ENCODE measurements at places on chromosomes 5 and 9.

- DNase-seq = no peak
These were observed 93.2 kb downstream of the FSTL4 start for GRCh38 chr5:133519191-133519590.

- no peak for DNase-seq
These were observed 127.1 kb upstream of the SAP30L start for GRCh38 chr5:154318691-154319090.

GRCh38 chr9:38713426-38713825 is 6.5 kb downstream of the FAM240B start:
- no peak for DNase-seq

DNA sequence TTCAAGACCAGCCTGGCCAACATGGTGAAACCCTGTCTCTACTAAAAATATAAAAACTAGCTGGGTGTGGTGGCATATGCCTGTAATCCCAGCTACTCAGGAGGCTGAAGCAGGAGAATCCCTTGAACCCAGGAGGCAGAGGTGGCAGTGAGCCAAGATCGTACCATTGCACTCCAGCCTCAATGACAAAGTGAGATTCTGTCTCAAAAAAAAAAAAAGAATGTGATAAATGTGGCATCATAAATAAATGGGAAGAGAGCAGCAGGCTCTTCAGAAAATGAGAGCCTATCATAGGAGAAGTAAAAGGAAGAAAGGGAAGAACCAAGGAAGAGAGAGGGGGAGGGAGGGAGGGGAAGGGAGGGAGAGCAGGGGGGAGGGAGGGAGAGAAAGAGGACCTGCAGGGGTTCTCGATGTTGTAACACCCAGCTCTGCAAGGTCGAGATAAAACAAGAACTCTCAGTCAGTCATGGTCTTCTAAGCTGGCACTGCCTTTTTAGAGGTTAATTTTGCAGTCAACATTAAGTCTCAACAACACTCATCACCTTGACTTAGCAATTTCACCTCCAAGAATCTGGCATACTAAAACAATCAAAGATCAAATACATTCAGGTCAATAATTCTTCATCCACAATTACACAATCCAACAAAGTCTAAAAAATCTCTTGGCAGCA is 68.7 kb upstream of the SIMC1 start:
- DNase-seq = no peak

DNA sequence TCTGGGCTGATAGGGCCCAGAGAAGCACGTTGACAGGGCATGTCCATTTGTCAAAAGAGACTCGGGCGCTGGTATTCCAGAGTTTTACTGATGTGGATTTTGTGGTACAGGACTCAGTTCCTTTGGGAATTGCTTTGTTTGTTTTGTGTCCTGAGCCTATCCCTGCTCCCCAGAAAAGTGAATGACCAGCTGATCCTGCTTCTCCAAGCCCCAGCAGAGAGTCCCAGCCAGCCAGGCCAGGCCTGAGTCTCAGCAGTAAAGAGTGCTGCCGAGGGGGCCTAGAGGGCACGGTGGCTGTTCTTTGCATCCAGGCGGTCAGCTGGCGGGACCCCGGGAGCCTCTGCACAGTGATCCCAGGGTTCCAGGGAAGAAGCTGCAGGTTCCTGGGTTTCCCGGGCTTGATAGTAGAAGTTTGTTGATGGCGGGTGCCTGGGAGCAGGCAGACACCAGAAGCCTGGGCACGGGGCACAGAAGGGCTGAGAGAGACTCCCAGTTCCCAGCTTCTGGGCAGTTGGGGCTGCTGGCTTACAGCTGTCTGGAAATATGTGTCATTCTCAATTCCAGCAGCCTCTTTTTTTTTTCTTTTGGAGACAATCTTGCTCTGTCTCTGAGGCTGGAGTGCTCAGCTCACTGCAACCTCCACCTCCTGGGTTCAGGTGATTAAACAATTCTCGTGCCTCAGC is 8.7 kb downstream of the PRDM12 start:
- no peak for DNase-seq

GRCh38 chr9:126953041-126953809 is 38.6 kb downstream of the RALGPS1 start:
- no peak for DNase-seq

- DNase-seq = no peak
These were observed 31.7 kb upstream of the CDK5RAP2 start for GRCh38 chr9:120611690-120612068.

DNA sequence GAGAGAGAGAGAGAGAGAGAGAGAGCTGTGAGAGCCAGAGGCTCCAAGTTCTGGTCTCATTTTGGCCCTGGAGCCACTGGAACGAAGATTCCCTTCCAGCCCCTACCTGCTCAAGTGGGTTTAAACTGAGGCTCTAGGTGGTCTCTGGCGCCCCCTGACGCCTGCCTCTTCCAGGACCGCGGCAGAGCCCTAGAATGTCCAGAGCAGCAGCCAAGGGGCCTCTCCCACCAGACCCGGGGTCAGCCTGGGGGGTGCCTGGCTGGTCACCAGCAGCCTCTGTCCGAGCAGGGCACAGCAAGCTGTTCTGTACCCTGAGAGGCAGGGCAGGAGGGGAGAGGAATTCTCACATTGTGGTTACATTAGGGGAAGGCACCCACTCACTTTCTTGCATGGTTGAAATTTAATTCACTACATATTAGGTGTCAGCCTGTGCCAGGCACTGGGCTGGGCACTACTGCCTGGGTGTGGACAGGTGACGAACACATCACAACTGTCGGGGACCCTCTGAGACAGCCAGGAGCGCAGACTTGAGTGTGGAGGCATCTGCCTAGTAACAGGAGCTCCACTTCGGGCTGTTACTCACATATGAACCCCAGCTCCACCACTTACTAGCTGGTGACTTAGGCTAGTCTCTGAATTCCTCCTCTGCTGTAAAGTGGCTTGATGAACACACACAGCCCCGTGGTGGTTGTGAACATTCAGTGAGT is 44.5 kb downstream of the AMBP start:
- DNase-seq = no peak

GRCh38 chr5:109704282-109704952 is 14.7 kb downstream of the MAN2A1 start:
- no peak for DNase-seq

- no peak for DNase-seq
These were observed 9.0 kb upstream of the AK1 start for GRCh38 chr9:127886401-127886972.

GRCh38 chr9:127562841-127563401 is 49.2 kb upstream of the STXBP1 start:
- DNase-seq = no peak

- DNase-seq = no peak
These were observed 3.9 kb upstream of the LNPEP start for GRCh38 chr5:96932026-96932425.

DNA sequence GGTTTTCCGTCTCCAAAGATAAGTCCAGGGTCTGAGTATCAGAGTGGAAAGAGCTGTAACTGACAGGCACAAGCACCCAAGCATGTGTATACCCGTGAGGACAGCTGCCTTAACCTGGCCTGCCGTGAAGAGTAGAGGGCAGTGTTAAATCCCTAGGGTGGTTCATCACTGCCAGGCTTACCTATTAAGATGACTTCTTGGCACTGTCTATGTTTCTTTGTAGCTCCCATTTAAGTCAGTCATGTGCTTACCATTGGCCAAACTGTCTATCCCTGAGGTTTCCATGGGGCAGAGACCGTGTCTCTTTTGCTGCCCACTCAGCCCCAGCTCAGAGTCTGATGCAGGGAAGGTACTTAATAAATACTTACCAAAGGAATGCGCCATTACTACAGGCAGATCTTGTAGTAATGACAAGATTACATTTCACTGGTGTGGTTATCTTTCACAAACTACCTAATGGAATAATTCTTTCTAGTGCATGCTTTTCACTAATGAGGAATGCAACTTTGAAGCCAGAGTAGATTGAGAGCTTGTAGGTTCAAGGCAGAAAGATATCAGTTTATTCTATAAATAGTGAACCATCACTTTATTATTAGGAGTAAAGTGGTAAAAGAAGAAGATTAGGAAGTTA is 64.2 kb downstream of the SNX24 start:
- no peak for DNase-seq

DNA sequence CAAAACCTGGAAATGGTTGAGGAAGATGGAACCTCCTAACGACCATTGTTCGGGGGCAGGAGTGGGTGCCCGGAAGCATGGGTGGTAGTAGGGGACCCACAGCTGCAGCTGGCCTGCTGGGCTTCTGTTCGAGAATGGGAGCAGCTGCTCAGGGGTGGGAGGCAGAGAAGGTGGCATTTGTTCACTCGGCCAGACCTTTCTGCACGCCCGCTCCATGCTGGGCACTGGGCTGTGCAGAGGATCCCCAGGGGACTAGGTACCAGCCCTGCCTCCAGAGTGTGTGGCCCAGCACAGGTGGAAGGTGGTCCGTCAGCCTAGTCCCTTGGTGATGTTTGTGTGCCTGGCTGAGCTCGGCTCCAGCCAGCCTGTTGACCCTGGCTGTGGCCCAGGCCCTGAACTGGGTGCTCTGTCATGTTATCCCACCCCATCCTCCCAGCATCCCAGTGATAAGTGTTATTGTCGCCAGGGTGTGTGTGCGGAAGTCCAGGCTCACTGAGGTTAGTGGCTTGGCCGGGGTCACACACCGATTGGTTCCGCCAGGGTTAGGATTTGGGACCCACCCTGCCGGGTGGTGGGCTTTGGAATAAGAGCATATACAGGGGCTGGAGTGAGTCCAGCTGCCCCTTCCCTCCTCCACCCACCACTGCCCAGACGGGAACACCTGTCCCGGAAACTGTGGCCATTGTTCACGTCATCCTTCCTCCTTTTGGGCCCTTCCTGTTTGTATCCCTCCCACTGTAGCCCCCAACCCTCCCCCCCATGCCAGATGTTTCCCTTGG is 4.8 kb downstream of the N4BP3 start:
- DNase-seq = no peak

DNA sequence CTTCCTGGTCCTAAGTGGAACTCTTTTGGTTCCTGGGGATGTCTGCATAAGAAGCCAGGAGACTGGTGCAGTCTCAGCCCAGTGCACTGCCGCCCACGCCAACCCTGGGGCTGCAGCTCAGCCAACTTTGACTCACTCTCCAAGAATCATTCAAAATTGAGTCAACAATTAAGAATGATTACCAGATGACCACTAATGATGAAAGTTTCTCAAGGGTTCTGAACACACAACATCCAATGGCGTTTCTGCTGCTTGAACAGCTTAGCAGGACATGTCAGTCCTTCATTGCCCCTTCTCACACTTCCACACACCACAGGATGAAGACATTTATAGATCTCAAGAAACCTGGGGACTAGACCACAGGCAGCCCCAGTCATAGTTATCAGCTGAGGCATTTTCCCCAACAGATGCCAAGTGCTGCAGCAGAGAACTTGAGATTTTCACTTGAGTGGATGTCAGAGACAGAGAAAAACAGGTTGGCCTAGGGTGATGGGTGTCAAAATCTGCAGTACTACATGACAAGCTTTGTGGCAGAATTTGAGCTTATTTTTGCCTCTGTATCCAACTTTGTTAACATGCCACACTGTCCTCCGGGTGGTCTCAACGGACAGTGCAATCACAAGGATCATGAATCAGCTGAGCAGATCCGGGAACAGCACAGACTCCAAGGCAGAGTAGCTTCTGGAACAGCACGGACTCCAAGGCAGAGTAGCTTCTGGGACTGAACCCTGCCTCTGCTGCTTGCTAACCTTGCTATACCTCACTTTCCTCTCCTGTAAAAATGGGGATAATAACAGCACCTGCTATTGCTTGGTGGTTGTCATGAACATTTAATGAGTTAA is 356.1 kb downstream of the SPOCK1 start:
- no peak for DNase-seq

- no peak for DNase-seq
These were observed 184.9 kb downstream of the PCSK1 start for GRCh38 chr5:96248131-96248530.

DNA sequence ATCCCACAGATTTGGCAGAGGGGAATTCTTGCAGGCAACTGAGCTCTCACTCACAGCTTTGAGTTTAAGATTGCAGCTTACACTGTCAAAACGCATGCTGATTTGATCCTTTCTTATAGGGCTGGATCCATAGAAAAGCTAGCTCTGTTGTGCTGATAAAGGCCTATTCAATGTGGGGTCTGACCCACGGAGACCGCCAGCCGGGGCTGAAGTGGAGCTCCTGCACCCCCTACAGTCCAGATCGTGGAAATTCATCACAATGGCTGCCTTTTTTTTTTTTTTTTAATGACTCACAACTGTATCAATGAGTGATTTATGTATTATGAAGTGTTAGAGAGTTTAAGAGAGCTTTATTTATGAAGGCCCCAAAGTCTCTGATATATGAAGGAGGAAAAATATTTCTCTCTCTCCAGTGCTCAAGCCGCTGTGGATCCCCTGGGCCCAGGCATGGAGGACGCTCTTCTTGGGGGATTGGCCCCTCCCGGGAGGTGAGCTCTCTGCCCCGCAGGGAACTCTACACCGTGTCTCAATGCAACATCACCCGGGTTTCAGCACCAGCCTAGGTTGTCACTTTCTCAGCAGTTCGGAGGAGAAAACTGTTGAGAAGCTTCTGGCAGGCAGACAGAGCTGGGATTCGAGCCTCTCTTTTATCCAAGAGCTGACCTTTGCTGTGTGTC is 700.2 kb downstream of the IRX1 start:
- DNase-seq = no peak

- DNase-seq = no peak
These were observed 582.4 kb downstream of the BRINP1 start for GRCh38 chr9:118786877-118787276.

DNA sequence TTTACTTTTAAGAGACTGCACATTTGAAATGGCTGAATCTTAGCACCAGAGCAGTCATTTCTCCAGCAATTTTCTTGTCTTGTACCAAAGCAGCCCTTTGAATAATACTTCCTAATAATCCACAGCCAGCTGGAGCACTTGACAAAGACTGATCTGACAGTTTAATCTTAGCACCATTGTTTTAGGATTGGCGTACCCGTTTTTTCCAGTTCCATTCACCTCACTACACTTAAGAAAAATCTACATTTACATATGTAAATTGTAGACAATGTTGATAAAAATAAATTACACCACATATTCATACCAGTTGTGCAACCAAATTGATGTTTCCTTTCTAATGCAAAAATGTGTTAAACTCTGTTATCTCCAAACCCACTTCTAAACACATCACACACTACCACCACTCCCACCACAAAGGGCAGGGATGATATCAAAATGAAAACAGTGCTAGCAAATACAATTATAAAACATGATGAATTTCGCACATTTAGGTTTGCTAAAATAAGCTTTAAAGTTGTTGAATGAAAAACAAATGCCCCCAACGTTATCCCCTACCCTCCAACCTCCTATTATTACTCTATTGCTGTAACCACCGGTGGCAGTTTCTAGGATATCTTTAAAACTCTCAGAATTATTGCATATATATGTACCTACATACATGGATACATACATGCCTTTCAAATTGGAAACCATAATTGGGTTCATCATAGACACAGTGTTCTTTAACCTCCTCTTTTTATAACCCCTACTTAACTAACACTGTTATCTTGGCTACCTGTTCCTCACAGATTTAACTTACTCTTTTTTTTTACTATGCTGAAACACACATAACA is 21.5 kb downstream of the SERINC5 start:
- no peak for DNase-seq

DNA sequence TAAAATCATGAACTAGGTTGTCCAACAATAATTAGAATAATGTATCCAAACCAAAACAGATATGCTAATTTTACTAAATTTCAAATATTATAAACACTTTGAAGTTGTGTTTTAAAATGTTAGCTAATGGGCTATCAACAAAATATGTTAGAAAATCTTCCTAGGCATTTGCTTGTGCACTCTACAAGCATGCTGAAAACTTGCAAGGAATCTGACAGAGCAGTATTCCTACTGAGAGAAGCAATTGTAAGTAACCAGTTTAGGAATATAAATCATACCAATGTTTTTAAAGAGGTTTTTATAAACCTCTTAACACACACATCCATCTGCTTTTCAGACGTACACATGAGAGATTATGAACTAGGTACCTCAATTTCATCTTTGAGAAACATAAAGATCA is 228.4 kb upstream of the TBCA start:
- DNase-seq = no peak
